Effector memory CD8-positive, alpha-beta T cell (primary cell): ENCODE measurements at places on chromosomes 3 and 15.

DNA sequence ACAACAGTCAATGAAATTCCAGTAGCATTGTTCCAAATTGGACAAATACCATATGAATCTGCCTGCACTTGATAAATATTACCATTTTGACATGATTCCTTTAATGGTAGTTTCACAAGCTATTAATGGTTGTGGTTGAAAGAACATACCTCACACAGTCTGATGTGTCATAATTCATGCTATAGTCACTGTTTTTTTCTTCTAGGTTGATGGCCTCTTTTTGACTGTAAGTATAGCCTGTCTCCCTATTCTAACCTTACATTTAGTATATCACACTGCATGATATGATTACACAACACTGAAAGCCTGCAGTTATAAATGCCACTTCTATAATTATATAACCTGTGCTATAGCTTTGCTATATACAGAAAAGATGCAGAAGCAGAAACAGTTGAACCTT lies 834.1 kb downstream of the NSUN3 start:
- H3K4me3 ChIP-seq = no peak overlapping the region
- H3K36me3 ChIP-seq = no peaks in the 10 kb centered on the region
- H3K27me3 ChIP-seq = no peaks in the 10 kb centered on the region
- H3K27ac ChIP-seq = no peak overlapping the region
- H3K4me1 ChIP-seq = no peaks in the 10 kb centered on the region
- no peak for DNase-seq

- no peak overlapping the region for H3K4me3 ChIP-seq
- no peak overlapping the region for H3K27ac ChIP-seq
- no peaks in the 10 kb centered on the region for H3K36me3 ChIP-seq
- no peak for DNase-seq
Measured at GRCh38 chr3:105274958-105275357, 91.8 kb upstream of the ALCAM start.

DNA sequence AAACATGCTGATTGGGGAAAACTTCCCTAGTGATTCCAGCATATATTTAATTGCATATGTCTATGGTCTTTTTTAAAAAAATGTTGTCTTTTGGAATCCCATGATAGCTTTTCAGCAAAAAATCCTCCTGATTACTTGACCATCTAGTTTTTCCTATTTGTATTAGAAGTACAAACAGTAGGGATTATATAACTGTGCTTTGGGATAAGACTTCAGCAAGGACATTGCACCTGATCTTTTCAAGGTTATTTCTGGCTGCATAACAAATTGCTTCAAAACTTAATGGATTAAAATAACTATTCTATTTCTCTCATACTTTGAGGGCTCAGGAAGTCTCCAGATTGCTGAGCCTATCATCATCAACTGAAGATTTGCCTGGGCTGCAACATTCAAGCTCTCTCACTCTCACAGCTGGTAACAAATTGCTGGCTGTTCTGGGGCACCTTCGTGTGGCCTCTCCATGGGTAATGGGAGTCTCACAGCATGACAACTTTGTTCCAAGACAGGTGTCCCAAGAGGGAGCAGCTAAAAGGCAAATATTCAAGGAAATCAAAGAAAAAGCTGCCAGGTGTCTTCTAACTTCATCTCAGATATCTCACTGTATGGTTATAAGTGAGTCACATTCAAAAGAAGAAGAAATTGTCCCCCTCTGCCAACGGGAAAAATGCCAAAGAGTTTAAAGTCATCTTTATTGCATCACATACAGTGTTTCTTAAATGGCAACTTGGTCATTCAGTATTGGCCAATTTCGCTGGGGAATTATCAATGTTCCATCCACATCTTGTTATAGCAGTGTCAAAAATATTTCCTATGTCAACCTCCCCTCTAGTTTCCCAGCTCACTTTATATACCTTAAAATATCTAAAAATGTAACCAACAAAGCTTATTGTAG lies 644.5 kb upstream of the GRM7 start:
- no peaks in the 10 kb centered on the region for H3K27me3 ChIP-seq
- no peak overlapping the region for H3K27ac ChIP-seq
- H3K36me3 ChIP-seq = no peaks in the 10 kb centered on the region
- no peaks in the 10 kb centered on the region for H3K4me1 ChIP-seq
- no peak overlapping the region for H3K4me3 ChIP-seq

- H3K4me1 ChIP-seq = no peaks in the 10 kb centered on the region
- no peak overlapping the region for H3K27ac ChIP-seq
- no peaks in the 10 kb centered on the region for H3K27me3 ChIP-seq
- no peak for DNase-seq
- peaks cover 3% of the 10 kb centered on the region for H3K36me3 ChIP-seq
Measured at GRCh38 chr3:13821126-13821525, 58.7 kb downstream of the WNT7A start.

- H3K4me3 ChIP-seq = no peak overlapping the region
- H3K27me3 ChIP-seq = no peaks in the 10 kb centered on the region
- H3K4me1 ChIP-seq = peaks cover 9% of the 10 kb centered on the region
- H3K36me3 ChIP-seq = peaks cover 4% of the 10 kb centered on the region
- H3K27ac ChIP-seq = no peak overlapping the region
- no peak for DNase-seq
Measured at GRCh38 chr3:31009881-31010280, 115.4 kb upstream of the GADL1 start.

DNA sequence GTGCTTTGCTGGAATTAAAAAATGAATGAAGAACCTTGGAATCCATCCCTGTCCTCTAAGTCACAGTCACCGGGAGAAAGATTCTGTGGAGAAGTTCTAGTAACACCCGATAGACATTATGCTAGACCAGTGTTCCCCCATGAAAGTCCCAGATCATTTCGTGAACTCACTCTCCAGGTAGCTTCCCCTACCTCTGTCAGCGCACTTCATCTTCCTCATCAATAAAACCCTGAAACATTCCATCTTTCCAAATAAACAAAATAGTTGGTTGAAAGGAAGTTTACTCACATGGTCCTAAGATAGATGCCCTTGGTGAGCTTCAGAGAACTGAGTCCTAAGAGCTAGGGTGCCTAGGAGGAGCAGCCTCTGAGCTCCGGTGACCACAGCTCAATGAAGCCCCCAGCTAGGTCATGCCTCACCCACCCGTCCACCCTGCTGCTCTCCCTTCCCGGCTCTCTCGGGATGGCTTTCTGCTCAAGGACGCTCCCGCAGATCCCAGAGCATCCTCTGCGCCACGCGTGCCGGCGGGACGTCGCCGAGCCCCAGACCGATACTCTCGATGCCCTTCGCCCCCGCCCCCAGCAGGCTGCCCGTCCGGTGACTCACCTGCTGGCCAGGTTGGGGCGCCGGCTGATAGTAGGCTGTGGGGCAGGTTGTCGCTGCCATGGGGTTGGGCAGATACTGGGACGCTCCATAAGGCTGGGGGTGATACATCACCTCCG lies 776 bp downstream of the VGLL3 start:
- no peaks in the 10 kb centered on the region for H3K36me3 ChIP-seq
- no peak for DNase-seq
- H3K4me1 ChIP-seq = no peaks in the 10 kb centered on the region
- no peak overlapping the region for H3K4me3 ChIP-seq
- peaks cover 7% of the 10 kb centered on the region for H3K27me3 ChIP-seq
- no peak overlapping the region for H3K27ac ChIP-seq

DNA sequence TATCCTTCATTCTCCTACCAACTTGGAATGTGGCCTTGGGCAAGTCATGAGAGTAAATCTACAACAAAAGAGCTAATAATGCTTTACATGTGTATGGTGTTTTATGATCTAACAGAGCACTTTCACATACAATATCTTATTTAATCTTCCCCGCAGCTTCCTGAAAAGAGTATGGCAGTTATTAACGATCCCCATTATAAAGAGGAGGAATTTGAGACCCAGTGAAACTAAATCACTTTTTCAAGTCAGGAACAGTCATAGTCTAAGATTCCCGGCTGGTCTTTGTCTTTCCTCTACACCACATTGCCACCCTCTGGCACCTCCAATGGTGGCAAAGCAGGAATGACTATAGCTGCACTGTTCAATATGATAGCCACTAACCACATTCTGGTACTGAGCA lies 69.7 kb upstream of the CMSS1 start:
- no peaks in the 10 kb centered on the region for H3K4me1 ChIP-seq
- DNase-seq = no peak
- no peak overlapping the region for H3K4me3 ChIP-seq
- H3K27ac ChIP-seq = no peak overlapping the region
- H3K27me3 ChIP-seq = peaks cover 7% of the 10 kb centered on the region

DNA sequence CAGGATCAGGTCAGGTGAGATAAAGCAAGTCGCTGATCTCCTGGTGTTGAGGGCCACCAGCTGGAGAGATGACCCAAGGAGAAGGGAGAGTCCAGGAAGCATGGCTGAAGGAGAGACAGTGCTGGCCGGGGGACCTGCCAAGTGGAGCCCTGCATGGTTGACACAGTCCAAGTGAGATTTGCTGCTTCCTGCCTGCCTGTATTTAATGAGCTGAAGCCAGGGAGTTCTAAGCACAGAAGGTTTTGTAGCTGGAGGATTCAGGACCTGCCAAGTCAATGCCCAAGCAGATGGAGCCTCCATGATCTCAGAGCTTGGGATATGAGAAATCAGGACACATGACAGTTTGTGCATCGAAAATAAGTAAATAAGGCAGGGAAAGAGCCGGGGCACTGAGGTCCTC lies 125.6 kb downstream of the SRGAP3 start:
- H3K4me3 ChIP-seq = no peak overlapping the region
- no peak overlapping the region for H3K27ac ChIP-seq
- H3K36me3 ChIP-seq = no peaks in the 10 kb centered on the region
- peaks cover 10% of the 10 kb centered on the region for H3K27me3 ChIP-seq
- no peak for DNase-seq
- no peaks in the 10 kb centered on the region for H3K4me1 ChIP-seq

GRCh38 chr3:95751509-95751908 lies 1062.9 kb upstream of the EPHA6 start:
- DNase-seq = no peak
- no peaks in the 10 kb centered on the region for H3K36me3 ChIP-seq
- no peak overlapping the region for H3K27ac ChIP-seq
- H3K4me3 ChIP-seq = no peak overlapping the region
- no peaks in the 10 kb centered on the region for H3K27me3 ChIP-seq

DNA sequence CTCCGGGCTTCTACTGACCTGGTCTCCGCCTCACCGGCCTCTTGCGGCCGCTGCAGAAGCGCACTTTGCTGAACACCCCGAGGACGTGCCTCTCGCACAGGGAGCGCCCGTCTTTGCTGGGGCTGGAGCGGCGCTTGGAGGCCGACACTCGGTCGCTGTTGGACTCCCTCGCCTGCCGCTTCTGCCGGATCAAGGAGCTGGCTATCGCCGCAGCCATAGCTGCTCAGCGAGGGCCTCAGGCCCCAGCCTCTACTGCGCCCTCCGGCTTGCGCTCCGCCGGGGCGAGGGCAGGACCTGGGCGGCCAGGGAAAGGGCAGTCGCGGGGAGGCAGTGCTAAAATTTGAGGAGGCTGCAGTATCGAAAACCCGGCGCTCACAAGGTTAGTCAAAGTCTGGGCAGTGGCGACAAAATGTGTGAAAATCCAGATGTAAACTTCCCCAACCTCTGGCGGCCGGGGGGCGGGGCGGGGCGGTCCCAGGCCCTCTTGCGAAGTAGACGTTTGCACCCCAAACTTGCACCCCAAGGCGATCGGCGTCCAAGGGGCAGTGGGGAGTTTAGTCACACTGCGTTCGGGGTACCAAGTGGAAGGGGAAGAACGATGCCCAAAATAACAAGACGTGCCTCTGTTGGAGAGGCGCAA lies 319.2 kb downstream of the FGF12 start:
- no peaks in the 10 kb centered on the region for H3K4me1 ChIP-seq
- no peak overlapping the region for H3K4me3 ChIP-seq
- H3K27me3 ChIP-seq = peaks cover 38% of the 10 kb centered on the region
- no peak overlapping the region for H3K27ac ChIP-seq

DNA sequence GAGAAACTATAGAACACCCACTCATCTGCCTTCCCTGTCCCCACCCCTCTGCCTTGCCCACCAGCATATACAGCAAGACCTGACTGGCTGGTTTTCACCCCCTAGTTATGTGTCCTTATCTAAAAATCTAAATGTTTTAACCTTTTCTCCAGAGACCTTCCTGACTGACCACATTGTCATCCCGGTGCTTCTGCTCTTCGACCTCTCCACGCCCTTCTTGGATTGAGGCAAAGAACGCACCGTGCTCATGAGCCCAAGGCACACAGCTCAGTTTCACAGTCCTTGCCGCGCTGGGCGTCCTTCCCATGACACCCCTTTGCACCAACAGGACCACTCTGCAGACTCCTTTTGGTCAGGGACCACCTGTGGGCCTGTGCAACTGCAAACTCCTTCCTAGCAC lies 62.7 kb downstream of the B3GNT5 start:
- no peak for DNase-seq
- no peaks in the 10 kb centered on the region for H3K27me3 ChIP-seq
- H3K4me1 ChIP-seq = no peaks in the 10 kb centered on the region
- no peak overlapping the region for H3K4me3 ChIP-seq

DNA sequence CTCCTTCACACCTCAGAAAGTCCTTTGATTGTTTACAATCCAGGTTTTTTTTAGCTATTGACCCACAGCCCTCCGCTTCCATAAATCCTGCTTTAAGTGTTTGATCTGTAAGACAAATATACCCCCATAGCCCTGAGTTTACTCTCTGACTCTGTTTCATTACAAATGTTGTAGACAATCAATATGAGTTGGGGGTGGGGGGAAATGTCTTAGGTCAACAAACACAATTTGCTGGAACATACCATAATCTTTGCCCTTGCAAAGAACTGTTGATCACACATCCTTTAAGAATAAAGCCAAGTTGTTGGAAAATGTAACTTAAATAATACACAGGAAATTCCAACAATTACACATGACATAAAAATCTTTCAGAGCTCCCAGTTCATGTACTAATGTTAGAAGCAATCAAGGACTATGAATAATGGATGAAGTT lies 301.8 kb upstream of the SEMA6D start:
- H3K27me3 ChIP-seq = no peaks in the 10 kb centered on the region
- no peak overlapping the region for H3K4me3 ChIP-seq
- H3K36me3 ChIP-seq = no peaks in the 10 kb centered on the region
- H3K27ac ChIP-seq = no peak overlapping the region
- no peaks in the 10 kb centered on the region for H3K4me1 ChIP-seq

GRCh38 chr15:87080547-87080946 lies 1000.9 kb downstream of the AGBL1 start:
- DNase-seq = no peak
- no peaks in the 10 kb centered on the region for H3K36me3 ChIP-seq
- H3K4me3 ChIP-seq = no peak overlapping the region
- H3K4me1 ChIP-seq = no peaks in the 10 kb centered on the region
- H3K27me3 ChIP-seq = peaks cover 8% of the 10 kb centered on the region
- no peak overlapping the region for H3K27ac ChIP-seq

GRCh38 chr3:143158014-143158988 lies 38.7 kb downstream of the CHST2 start:
- no peaks in the 10 kb centered on the region for H3K27me3 ChIP-seq
- no peak for DNase-seq
- no peaks in the 10 kb centered on the region for H3K4me1 ChIP-seq
- H3K4me3 ChIP-seq = no peak overlapping the region
